ENCODE measurements at places on chromosomes 6 and 20.

- DNase-seq = no peak
Observed at GRCh38 chr6:142356201-142356883, 54.5 kb downstream of the ADGRG6 start.

DNA sequence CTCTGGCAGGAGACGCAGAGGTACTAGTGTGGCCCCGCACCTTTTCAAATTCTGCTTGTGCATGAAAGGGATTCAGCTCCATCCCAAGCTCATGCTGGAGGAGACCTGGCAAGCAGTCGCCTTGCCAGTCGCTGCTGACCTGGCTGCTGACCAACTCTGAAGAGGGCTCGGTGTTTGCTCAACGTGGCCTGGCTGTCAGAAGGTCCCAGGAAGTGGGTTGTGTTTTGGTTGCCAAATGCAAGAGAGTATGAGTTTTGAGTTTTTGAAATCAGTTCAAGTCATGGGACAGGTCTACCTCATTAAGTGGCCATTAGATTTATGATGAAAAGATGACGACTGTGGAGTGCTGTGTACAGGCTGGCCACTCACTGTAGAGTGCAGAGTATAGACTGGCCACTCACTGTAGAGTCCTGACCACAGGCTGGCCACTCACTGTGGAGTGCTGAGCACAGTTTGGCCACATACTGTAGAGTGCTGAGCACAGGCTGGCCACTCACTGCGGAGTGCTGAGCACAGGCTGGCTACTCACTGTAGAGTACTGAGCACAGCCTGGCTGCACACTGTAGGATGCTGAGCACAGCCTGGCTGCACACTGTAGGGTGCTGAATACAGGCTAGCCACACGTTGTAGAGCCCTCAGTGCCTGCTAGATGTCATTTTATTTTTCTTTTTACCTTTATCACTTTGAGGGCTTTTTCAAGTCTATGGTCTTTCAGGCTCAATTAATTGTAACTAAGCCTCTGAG lies 193.9 kb downstream of the ZNF217 start:
- DNase-seq = no peak

GRCh38 chr6:140571145-140571544 lies 1196.7 kb upstream of the CITED2 start:
- no peak for DNase-seq

GRCh38 chr6:158638324-158638854 lies 6.2 kb downstream of the DYNLT1 start:
- no peak for DNase-seq

DNA sequence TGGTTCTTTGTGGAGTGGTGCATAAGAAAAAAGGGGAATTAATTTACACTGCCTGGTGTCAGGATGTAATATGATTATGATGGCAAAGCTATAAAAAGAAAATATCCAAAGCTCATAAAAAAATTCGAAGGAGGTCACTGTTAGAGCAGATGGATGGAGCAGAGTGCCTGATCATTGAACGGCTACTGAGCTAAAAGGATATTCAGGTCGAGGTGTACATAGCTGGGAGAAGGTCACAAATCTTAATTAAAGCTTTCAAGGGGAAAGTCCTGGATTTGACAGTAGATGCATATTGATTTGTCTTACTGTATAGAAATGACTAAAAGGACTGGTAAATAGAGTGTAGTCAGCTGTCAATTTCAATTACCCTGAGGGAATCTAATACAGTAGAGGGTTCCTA lies 84.4 kb downstream of the PKIB start:
- no peak for DNase-seq

- DNase-seq = no peak
Observed at GRCh38 chr6:39599973-39600372, 125.2 kb downstream of the KIF6 start.

GRCh38 chr20:7695635-7696034 lies 244.6 kb downstream of the HAO1 start:
- DNase-seq = no peak

Data from stimulated activated CD4-positive, alpha-beta T cell treated with anti-CD3 and anti-CD28 coated beads, Interleukin-2, amount 100 ng/mL, for 48 hours (primary cell).